NCI-H524 (cell line): ENCODE measurements at places on chromosomes 4 and X.

DNA sequence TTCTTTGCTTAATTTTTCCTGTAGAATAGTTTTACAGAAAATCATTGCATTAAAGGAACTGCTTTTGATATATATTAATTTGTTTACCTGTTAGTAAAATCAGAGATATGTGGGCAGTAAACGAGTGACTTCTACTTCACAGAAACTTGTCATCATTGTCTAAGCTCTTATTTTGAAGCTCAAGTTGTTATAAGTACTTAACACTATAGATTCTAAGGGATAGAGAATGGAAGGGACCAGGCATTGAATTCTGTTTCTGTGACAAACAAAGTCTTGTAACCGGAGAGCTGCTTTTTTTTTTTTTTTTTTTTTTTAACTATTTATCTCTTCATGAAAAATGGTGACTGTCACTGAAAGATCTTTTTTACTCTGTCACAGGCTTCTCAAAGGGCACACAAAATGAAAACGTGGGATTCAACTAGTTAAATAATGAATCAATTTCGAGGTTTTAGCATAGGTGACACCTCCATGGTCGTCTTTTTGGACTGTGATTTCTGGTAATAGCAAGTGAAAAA lies 14.4 kb downstream of the STK26 start:
- DNase-seq, result no peak

DNA sequence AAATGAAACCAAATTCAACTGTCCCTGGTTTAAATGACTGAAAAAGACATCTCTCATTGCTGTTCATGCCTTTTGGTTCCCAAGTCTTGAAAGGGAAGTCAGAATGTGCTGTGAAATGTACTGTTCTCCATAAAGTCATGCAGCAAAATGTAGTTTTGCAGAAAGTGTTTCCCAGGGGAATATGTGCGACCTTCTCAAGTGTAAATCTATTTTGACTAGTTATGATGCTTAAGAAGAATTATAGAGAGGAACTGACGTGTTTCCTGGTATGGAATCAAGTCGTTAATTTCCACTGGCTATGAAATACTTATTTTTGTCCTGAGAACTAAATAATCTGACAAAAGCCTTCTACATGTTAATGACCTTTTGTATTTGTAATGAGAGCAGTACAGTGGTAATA lies 223.1 kb downstream of the CLCN4 start:
- DNase-seq, result no peak

DNA sequence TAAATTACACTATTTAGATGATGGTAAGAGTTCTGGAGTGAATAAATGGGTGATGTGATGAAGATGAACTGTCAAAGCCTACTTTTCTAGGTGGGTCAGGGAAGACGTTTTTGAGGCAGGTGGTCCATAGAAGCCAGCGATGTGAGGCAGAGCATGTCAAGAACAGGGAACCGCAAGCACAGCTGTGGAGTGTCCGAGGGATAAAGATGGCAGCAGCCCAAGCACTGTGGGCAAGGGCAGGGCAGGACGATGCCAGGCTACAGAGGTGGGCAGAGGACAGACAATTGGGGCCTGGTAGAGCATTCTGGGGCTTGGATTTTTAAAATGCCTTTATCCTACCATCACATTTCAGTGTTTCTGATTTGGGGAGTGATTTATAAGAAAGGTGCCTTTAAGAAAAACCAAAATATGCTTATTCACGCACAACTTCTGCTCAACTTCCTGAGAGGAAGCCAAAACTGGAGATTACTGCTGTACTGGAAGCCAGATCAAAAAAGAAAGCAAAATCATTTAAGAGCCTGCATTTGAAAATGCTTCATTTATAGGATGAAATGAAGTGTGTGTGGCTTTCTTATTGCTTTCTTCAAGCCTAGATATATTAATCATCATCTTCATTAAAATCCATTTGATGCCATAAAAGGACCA lies 119.0 kb upstream of the WDR17 start:
- DNase-seq, result no peak

GRCh38 chr4:138671106-138671505 lies 344.5 kb upstream of the NOCT start:
- DNase-seq, result no peak

GRCh38 chrX:45799576-45799975 lies 598.9 kb upstream of the DIPK2B start:
- DNase-seq, result no peak
